ENCODE measurements at places on chromosomes 7 and 10.

DNA sequence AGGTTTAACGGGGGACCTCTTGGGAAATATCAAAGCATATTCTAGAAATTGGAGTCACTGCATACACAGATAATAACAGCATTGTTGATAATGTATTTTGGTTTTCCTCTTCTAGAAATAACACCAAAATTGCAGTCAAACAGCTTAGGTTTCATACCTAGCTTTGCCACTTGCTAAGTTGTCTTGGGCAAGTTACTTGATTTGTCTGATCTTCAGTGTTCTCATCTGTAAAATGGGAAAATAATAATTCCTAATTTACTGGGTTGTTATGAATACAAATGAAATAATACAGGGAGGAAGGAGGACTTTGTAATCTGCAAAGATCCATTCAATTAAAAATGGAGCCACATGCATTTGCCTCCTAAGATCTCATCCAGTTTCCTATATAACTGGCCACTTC lies 20.3 kb upstream of the NUP205 start:
- no peak for DNase-seq

GRCh38 chr10:76211691-76212090 lies 780.3 kb downstream of the LRMDA start:
- DNase-seq = no peak

DNA sequence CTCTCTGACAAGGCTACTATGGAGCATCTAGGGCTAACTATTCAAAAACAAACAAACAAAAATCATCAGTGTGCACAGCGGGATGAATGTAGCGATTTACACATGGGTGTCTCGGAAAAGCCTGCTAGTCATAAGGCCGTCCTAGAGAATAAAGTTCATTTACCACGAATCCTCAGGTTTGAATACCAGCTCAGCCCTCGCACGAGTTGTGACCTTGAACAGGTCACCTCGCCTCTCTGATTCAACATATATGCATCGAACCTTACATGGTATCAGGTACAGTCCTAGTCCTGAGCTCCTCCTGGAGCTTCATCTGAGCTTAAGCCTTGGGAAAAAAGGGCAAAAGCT lies 572 bp downstream of the ATP5MF start:
- no peak for DNase-seq

- no peak for DNase-seq
These were observed 31.0 kb upstream of the STARD3NL start for GRCh38 chr7:38147005-38147404.

GRCh38 chr7:103919272-103919868 lies 70.1 kb downstream of the RELN start:
- no peak for DNase-seq

- no peak for DNase-seq
These were observed 9.8 kb downstream of the TMEM60 start for GRCh38 chr7:77788327-77788902.

DNA sequence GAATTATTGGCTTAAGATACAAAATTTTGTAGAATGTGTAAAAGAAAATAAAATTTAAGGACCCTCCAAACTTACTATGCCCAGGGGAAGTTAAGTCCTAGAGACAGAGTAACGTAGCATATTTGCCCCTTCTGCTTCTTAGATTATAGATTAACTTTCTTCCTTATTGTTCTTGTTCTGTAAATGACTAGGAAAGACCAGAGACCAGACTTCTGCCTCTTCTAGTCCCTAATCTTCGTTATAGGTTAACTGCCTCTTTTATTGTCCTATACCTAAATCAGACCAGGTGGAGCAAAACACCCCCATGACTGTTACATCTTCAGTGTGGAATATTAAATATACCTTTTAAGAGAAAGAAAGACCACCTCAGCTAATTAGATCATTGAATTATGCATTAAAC lies 160.5 kb downstream of the PHTF2 start:
- no peak for DNase-seq

- DNase-seq = no peak
These were observed 312.6 kb downstream of the PTPRN2 start for GRCh38 chr7:158274996-158275395.

DNA sequence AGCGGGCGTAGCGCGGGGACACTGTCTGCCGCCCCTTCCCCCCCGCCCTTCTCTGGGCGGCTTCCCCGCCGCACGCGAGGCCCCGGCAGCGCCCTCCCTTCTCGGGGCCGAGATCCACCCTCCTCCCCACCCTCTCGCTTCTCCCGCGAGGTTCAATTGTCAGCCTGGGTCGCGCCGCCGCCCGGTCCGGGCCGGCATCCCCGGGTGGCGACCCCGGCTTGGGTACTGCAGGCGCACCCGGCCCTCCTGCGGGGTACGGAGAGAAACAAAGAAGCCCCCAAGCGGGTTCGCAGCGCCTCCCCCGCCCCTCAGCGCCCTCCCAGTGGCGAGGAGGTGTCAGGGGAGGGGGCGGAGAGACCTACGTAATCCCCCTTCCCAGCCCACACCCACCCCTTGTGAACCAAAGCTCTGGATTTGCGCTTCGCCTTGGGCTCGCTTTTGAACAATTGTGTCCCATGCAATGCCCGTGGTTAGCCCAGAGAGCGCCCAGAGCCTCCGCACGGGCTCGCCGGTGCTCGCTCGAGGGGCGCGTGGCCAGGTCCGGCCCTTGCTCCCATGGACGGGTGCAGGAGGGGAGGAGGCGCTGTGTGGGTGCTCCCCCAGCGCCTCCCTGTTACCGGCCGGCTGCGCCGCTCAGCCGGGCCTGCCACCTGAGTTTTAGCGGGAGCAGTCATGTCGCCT lies 634 bp downstream of the HECW1 start:
- no peak for DNase-seq

- no peak for DNase-seq
These were observed 378.2 kb upstream of the MYO3A start for GRCh38 chr10:25555865-25556264.

- no peak for DNase-seq
These were observed 201.4 kb downstream of the ADRA2A start for GRCh38 chr10:111278266-111278665.

Data from activated CD4-positive, alpha-beta T cell treated with anti-CD3 and anti-CD28 coated beads, Interleukin-2, Interleukin-6, amounts not matched to agents 100 ng/mL and 50 ng/mL, durations not matched to agents 16 hours and 8 hours (primary cell).